Ecto neural progenitor cell (in vitro differentiated cells): ENCODE measurements at places on chromosomes 4 and X.
A peak's percentile ranks its signal among the peaks of the same experiment; 100 is the strongest.

DNA sequence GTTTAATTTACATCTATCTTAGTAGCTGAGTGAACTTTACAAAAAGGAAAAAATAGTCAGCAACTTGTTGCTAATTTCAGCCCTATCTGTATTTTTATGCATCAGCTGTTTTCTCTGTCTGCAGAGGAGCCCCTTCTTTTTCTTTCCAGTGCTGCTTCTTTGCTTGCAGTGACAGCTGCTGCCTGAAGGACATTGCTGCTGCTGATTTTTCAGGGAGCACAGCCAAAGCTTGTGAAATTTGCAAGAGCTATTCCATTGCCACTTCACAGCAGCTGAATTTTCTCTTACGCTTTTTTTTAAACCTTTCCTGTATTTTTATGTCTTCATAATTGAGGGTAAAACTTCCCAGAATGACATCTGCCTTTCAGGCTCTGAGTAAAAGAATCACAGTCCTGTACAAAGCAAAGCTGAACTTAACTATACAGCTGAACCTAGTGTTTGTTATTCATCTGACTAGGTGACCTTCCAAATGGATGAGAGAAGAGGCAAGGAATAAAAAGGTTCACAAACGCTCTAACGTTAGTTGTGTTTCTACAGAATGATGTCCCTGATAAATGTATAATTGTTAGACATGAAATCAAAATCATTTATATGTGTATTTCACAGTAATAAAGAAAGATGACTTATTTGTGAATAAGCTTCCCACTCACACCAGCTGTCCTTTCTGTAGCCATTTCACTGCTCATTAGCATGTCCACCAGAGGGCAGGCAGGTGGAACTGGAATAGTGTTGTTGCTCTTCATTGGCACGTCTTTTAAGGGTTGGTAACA is 541.4 kb downstream of the ADGRL3 start:
- DNase-seq, result no peak

GRCh38 chrX:150857453-150857852 is 41.0 kb downstream of the CD99L2 start:
- no peak for DNase-seq

DNA sequence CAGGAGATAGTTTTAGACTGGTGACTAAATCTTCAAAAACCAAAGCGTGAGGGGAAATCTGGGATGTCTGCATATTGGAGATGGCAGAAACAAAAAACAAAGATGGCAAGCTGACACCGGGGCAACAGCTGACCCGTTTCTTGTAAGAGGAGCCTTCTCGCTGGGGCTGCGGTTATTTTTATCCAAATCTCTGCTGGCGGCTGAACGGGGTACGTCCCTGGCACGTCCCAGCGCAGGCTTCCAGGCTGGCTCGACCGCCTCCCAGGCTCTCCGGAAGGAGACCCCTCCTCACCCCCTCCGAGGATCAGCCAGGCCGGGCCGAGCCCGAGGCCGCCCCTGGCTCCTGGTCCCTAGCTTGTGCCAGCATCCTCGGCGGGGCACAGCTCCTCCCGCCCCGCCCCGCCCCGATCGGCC is 403 bp downstream of the SGCB start:
- DNase-seq, result peak; percentile 73

DNA sequence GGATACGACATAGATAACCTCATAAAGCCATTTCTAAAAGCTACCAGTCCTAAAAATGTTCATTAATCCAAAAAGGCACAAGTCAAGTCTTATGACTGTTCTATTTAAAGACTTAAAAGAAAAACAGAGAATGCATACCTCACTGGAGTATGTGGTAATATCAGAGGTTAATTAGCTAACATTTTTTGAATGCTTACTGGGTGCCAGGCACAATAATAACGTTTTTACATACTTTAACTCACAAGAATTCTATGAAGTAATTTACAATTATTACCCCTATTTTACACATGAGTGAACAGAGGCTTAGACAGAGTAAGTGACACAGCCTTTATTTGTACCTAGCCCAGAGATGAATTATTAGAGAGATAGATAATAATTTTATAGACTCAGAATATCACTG is 207.5 kb downstream of the PDGFC start:
- no peak for DNase-seq

- DNase-seq, result no peak
Measured at GRCh38 chr4:86280246-86280645, 79.6 kb downstream of the MAPK10 start.

- DNase-seq, result no peak
Measured at GRCh38 chrX:6738518-6739470, 203.9 kb upstream of the VCX3A start.

DNA sequence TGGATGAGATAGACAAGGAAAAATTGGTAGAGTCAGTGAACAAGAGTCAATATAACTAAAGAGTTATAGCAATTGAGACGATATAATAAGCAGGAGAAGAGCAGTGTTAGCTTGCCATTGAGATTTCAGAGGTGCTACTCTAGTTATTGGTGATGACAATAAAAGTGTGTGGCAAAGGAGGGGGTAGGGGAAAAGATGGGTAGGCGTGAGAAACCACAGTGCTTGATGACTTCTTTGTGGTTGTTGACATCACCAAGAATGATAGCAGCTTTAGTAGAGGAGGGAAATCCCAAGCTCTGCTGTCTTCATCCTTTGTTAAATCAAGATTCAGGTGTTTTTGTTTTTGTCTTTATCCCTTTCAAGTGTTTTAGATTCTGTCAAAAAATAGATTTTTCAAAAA is 179.9 kb upstream of the PPP3CA start:
- no peak for DNase-seq

- no peak for DNase-seq
Measured at GRCh38 chrX:134324359-134324758, 87.4 kb downstream of the CCDC160 start.

DNA sequence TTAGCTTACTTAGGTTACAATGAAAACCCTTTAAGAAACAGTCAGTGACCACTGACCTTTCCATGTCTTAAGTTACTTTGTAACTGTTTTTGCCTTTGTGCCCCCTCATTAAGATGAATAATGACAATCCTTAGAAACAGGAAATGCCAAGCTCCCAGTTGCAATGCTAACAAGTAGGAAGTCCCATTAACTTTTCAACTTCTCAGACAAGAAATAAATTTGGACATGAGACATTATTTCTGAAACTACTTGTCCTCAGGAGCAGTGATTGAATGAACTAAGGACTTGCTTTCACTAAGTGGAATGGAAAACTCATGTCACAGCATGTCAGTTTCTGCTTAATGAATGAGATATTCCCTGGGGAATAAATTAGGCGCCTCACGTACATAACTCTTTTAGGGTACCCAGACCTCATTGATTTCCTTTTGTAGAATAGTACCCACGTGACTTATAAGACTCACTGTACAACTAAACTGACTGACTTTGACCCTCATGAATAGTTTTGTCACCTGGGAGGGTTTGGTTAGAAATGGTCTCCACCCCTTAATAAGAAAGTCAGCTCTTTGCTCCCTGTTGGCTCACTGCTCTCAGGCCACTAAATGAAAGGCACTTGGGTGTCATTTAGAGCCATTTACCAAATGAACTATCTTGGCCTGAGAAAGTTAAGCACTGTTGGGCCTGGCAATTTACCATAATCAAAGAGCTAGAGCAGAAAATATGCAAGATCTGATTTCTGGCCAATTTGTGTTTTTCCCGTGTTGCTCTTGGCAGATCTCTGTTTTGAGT is 383.9 kb downstream of the RPA4 start:
- DNase-seq, result no peak

- DNase-seq, result no peak
Measured at GRCh38 chrX:51192104-51192503, 140.5 kb upstream of the NUDT10 start.

- no peak for DNase-seq
Measured at GRCh38 chr4:11484531-11484930, 55.8 kb upstream of the HS3ST1 start.

- no peak for DNase-seq
Measured at GRCh38 chrX:139825618-139826017, 107.2 kb downstream of the ATP11C start.

DNA sequence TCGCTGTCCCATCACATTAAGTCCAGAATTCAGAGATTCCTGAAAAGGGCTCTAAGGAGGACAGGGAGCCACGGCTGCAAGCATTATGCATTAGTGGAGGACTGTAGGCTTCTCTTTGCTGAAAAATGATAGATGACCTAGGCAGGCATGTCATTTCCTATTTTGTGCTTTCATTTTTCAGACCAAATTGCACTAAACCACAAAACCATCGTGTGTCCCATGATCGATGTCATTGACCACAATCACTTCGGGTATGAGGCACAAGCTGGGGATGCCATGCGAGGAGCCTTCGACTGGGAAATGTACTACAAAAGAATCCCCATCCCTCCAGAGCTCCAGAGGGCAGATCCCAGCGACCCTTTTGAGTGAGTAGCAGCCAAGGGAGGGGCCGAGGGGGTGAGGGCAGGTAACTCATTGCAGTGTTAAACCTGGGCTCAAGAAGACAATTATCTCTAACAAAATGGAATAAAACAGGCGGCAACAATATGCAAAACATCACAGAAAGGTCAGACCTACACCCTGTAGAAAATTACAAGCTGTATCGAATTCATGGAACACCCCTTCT is 355.2 kb upstream of the GALNT7 start:
- DNase-seq, result no peak
